ENCODE measurements at places on chromosomes 2 and 18.

DNA sequence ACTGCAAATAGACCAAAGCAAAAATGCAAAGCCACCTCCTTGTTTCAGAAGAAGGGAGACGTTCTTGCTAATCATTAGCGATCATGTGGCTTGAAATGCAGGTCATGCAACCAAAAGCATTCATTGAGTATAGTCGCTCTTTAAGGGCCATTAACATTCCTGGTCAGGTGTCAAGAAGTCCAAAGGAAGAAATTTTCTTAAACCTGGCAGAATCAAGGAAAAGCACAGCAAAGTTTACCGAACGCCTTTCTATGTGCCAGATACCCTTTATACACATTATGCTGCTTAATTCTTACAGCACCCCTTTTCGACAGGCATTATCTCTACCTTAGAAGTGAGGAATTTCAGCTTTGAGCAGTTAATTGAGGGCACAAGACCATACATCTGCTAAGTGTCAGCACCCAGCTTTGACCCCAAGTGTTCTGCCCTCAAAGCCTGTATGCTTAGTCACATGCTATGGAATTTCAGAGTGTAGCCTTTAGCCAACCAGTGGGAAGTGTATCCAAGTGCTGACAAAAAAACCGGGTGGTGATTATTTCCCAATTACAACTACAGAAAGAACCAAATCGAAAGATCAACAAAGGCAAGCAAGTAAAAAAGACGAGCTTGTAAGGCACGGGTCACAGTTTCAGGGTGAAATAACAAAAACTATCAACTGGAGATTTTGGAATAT, 70.8 kb downstream of the EPHA4 start:
- DNase-seq = no peak

- no peak for DNase-seq
These were observed 1.2 kb downstream of the SULT1C3 start for GRCh38 chr2:108240966-108241365.

- DNase-seq = no peak
These were observed 107.5 kb downstream of the DTNA start for GRCh38 chr18:34817636-34818035.

DNA sequence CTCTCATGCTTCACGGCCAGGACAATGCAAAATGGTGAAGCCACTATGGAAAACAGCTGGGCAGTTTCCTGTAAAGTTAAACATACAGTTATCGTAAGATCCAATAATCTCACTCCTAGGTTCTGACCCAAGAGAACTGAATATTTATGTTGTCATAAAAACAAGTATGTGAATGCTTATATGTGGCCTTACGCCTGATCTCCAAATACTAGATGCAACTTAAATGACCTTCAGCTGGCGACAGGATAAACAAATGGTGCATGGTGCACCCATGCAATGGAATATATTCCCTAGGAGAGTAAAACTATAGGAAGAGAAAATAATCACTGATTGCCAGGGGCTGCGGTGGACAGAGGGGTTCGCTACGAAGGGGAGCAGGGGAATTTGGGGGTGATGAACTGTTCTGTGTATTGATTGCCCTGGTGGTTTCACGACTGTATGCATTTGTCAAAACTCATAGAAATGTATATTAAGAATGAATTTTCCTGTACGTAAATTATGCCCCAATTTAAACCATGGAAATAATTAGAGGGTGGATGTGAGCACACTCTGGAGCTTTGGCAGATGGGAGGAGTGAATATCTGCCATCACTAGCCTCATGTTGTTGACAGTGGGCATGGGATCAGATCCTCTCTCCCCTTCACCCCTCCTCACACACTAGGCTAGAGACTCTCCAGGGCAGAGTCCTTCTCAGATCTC, 100.8 kb upstream of the MYCN start:
- DNase-seq = no peak

- no peak for DNase-seq
These were observed 1507.2 kb upstream of the ZEB2 start for GRCh38 chr2:146027156-146027555.

DNA sequence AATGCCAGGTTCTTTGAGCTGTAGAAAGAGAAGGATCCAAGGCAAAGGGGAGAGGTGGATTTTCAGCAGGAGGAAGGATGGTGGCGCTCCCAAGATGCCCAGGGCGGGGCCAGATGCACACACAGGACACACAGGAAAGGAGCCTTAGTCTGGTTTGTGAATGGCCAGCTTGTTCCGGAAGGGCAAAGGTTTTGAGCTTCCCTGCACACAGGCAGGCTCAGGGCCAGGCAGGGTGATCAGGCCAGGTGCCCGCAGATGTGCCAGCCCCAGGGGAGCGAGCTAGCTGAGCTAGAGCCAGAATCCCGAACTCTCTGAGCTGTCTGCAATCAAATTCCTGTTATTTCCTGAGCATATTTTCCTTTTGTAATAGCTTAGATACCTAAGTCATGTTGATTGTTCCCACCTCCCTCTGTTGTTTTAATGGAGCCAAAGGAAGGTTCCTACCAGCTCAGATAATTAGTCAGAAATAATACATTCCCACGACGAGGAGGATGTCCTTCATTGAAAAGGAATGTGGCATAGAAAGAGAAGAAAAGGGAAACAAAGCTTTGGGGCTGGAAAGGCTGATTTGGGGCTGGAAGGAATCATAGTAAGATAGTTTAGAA, 13.7 kb upstream of the OTOF start:
- DNase-seq = no peak

DNA sequence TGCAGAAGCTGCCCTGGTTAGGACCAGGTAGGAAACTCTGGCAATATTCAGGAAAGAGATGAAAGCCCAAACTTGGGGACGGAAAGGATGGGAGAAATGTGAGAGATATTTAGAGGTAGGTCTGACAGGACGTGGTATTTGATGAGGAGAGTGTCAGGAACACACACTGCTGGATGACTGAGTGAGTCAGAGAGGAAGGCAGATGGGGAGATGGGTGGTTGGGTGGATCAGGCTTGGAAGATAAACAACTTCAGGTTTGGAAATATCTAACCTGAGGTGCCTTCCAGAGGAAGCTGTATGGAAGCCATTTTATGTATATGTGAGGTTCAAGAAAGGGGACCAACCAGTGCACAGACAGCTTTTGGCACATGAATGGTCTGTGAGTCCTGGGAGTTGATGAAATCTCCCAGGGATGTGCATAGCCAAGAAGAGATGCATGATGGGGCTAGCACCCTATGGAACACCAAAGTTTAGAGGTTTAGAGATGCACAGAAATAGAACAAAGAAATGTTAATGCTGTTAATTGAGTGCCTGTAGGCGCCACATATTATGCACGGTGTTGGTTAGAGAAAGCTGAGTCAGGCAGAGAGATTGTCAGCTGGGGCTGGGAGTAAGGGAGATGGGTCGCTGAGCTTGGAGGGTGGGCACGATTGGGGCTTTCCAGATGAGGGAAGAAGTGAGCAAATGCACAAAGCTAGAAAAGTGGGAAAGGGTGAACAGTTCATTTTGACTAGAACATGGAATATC, 101.0 kb downstream of the VIT start:
- DNase-seq = no peak

DNA sequence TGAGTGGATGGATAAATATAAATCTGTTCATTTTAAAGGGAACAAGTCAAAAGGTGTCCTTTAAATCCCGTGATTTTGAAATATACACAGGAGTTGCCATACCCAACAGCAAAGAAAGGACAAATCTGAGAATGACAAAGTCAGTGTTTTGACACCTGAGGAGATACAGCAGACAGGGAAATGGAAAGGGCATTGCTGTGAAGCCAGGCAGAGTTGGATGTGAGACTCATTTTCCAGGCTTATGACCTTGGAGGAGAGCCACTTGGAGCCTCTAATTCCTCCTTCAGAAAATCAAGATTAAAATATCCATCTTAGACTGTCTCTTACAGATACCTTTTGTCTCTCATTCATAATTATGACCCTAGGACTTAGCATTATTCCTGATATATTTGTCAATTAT, 154.5 kb downstream of the GALNT3 start:
- no peak for DNase-seq

GRCh38 chr2:149164827-149165226, 126.3 kb downstream of the LYPD6B start:
- DNase-seq = no peak

GRCh38 chr2:202589582-202589949, 45.2 kb upstream of the FAM117B start:
- DNase-seq = peak; percentile 33

- DNase-seq = no peak
These were observed 106.9 kb downstream of the CDK15 start for GRCh38 chr2:201913201-201913600.

DNA sequence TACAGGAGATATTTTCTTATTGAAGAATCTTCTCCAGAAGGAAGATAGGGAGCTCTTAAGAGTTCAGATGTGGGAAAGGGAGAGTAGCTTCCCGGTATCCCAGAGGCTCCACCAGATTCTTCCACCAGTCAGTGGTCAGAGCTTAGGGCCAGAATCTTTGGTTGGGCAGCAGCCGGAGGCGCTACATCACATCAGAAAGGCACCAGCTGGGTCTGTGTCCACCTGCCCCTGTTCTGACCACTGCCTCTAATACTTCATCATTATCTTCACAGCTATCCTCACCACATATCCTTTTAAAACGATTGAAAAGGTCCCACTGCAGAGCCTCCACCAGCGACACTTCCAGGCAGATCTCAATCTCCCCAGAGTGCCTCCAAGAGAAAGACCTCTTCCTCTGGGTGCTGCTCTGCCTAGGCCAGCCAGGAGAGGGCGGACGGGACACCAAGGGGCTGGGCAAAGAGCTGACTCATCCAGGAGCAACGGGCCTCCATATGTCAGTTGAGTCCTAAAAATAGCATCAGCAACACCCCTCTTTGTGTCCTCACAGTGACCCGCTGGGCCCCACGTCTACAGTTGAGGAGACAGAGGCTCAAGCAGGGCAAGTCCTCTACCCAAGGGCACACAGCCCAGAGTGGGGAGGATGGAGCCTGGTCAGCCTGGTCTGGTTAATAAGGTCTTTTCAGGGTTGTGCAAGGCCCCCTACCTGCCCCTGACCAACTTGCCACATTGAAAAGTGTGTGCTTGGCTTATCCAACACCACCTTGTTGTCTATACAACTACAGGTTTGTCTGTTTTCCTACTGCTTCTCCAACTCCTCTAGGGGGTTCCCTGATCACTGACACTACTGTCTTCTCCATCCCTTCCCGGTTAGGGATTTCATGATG, 81.2 kb downstream of the ADD2 start:
- DNase-seq = peak; percentile 86

DNA sequence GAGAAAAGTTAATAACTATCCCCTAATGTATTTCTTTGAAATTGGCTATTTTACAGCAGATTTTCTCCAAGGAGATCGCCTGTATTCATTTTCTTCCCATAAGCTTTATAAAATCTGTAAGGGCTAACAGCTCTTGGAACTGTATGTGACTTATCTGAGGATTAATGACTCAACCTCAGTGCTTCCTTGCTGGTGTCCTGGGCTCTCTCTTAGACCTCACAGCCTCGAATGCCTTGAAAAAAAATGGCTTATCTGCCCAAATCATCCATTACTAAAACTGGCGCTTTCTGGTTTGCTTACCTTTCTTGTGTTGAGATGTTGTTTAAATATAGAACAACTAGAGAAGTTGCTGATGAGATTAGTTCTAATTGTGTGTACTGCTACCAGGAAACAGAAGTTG, 713.6 kb downstream of the SLC4A3 start:
- DNase-seq = no peak

DNA sequence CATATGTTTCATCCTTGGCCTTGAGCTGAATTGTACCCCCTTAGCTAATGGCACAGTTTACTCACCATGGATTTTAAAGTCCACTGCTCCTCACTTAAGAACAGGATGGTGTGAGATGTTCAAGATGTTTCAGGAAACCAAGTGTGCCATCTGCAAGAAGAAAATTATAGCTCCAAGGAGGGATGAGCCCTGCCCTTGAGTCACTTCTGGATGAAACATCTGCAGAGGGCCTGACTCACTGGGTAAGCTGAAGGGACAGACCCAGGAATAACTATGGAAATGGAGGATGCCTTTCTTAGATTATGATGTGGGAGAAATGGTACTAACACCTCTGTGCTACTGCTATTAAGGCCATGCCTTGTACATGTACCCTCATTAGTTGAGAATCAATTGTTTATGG, 6.4 kb downstream of the MARS2 start:
- DNase-seq = no peak

GRCh38 chr2:160207271-160207670, 7.2 kb upstream of the ITGB6 start:
- DNase-seq = no peak

DNA sequence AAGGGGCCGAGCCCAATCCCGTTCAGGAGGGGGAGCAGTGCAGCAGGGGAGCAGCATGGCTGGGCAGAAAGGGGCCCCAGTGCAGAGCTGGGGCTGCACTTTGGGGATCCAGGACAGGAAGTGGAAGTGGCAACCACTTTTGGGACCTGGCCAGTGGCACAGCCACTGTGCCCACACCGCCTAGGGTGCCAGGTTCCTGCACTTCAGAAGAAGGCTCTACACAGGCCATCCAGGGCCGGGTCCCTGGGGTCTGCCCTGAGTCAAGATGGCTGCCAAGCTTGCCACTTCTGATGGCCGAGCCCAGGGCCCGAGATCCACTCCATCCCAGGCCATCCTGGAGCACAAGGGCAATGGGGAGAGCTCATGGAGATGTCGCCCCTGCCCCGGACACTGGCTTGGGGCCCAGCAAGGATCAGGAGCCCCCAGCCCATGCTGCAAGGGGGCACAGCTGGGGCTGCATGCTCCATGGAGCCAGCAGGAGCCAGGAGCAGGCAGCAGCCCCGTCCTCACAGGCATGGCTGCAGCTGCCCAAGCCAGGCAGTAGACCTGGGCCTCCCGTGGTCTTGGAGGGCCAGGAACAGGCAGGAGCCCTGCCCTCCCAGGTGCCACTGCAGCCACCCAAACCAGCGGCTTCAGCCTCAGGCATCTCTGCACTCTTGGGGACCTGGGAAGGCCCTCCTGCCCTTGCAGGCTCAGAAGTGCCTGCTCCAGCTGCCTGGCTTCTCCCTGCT, 35.0 kb upstream of the ID2 start:
- no peak for DNase-seq

- no peak for DNase-seq
These were observed 38.1 kb upstream of the SLC38A11 start for GRCh38 chr2:164993287-164994016.

DNA sequence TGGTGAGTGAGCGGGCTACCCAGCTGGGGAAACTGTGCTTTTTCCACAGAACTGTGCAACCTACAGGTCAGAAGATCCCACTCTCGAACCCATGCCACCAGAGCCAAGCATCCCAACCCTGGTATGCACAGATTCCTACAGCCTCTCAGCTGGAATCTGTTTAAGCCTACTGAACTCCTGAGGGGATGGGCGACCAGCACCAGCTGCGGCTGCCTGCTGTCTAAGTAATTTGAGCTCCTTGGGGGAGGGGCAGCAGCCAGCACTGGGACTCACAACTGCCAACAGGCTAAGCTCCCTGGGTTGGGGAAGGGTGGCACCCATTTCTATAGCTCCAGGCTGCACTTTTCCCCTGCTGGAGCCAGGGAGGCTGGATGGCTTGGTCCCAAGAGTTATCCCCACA, 11.8 kb downstream of the CYP27C1 start:
- no peak for DNase-seq

GRCh38 chr2:127083819-127084503, 23.0 kb downstream of the BIN1 start:
- no peak for DNase-seq

GRCh38 chr2:2832657-2833056, 501.6 kb upstream of the MYT1L start:
- no peak for DNase-seq

GRCh38 chr18:45565280-45565970, 49.9 kb upstream of the SLC14A2 start:
- no peak for DNase-seq

GRCh38 chr2:16321256-16321655, 344.4 kb downstream of the CYRIA start:
- no peak for DNase-seq

GRCh38 chr2:196511258-196512168, 128.0 kb upstream of the CCDC150 start:
- DNase-seq = no peak
